ENCODE measurements at places on chromosomes 7 and 10.

DNA sequence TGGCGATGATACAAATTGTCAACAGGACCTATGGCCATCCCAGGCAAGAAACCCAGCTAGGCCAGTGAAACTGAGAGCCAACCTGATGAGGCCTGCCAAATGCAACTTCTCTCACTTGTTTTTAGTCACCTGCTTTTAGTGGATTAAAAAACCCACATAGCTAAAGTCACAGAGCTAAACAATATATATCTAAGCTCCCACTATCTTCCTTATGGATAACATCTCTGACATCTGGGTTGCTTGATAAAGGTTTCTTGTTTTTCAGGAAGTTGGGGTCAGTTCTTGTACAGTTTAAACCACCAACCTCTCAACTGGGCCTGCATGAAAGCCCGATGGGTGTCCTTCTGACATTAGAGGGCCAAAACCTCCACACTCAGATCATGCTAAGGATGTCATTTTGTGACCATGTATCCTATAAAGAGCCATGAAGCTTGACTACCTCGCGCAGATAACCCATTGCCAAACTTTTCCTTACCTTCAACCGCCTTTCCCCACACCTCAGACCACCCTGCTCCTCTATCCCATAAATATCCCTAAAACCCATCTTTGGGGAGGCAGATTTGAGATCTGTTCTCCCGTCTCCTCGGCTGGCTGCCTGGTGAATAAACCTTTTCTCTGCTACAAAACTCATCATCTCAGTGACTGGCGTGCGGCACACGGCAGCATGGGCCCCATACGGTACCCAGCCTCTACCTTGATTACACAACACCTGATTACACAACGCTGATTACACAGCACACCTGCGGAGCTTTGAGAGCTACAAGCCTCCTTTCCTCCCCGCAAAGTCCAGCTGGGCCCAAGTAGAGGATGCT lies 797 bp upstream of the STMP1 start:
- no peak for DNase-seq

DNA sequence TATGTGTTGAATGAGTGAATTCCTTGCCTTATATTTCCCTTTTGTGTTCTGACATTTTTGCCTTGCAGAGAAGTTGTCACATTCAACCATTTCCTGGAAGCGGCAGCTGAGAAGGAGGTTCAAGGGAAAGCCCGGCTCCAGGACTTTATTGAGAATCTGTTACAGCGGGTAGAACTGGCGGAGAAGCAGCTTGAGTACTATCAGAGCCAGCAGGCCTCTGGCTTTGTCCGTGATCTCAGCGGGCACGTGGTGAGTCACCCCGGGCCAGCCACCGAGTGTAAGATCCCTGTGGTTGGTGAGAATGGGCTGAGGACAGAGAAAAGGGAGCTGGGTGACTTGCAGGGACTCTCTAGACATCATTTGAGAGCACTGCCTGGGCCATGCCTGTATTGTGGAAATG lies 14.2 kb downstream of the ZNF365 start:
- DNase-seq: no peak

- DNase-seq: no peak
Measured at GRCh38 chr10:7491949-7492659, 81.3 kb upstream of the SFMBT2 start.

DNA sequence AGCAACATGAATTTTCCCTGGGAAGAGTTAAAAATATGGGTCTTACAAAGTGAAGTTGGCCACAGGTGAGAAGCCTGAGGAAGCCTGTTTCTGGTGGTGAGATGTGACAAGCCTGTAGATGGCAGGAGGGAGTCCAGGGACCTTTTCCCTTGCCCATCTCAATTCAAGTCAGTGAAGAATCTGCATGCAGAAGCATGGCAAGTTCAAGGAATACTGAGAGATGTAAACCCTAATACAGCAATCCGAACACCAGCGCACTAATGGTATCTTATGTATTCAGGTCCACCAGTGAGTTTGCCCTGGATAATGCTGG lies 73.6 kb downstream of the RHOBTB1 start:
- no peak for DNase-seq

GRCh38 chr10:87634311-87634710 lies 25.4 kb upstream of the PAPSS2 start:
- no peak for DNase-seq

DNA sequence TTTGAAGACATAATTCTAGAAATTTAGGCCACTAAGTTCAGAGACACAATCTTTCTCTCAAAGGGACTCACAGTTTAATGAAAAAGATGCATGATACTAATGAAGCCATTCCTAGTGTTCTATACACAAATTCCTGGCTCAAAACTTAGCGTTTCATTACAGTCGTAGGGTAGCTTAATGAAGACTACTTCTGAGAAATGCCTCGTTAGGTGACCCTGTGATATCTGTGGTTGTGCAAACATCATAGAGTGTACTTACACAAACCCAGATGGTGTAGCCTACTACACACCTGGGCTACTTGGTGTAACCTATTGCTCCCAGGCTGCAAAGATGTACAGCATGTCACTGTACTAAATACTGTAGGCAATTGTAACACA lies 488 bp upstream of the CHCHD3 start:
- no peak for DNase-seq

DNA sequence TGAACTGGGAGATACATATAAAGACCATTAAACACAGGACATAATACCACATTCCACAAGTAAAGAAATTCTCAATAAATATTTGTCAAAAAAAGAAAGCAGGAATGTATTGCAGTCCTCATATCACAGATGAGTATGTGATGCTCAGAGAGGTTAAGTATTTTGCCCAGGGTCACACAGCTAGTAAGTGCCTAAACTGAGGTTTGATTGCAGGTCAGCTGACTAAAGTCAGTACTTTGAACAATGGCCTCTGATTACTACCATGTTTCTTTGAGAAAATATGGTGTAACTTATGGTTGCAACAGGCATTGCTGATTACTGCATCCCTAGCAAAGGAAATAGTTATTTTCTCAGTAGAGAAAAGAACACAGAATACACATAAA lies 267.1 kb downstream of the ELMO1 start:
- DNase-seq: no peak

- no peak for DNase-seq
Measured at GRCh38 chr7:116571037-116571436, 46.2 kb downstream of the CAV1 start.

- DNase-seq: no peak
Measured at GRCh38 chr7:94996369-94996768, 89.0 kb downstream of the PPP1R9A start.

- no peak for DNase-seq
Measured at GRCh38 chr10:4189281-4189680, 404.3 kb upstream of the KLF6 start.

GRCh38 chr7:134948736-134949135 lies 37.6 kb upstream of the AGBL3 start:
- no peak for DNase-seq

DNA sequence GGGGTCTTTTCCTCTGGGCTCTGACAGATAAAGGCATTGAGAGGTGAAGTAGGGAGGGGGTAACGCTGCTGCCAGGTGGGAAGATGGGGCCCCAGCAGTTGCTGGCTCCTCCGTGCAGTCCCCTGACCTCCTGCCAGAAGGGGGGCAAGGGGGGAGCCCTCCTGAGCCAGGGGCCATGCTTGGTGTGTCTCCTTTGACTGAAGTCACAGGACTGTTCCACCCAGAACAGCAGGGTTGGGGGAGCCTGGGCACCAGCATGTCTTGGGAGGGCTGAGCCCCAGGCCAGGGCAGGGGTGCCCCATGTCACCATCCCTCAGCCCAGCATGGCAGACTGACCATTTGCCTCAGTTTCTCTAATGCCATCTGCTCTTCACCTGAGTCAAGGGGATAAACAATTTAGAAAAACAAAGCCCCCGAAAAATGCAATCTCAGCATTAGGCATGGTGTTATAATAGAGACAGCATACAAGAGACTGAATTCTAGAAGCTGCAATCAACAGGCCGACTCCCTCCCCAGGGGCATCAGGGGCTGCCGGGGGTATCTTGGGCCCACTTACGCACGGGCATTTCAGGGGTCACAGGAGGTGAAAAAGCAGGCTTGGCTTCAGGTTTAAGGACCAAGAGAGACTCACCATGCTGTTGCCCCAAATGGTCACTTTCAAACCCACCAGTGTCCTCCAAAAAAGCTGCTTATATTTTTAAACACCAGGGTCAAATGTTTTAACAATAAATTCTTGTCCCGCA lies 108.6 kb upstream of the GPR26 start:
- no peak for DNase-seq

DNA sequence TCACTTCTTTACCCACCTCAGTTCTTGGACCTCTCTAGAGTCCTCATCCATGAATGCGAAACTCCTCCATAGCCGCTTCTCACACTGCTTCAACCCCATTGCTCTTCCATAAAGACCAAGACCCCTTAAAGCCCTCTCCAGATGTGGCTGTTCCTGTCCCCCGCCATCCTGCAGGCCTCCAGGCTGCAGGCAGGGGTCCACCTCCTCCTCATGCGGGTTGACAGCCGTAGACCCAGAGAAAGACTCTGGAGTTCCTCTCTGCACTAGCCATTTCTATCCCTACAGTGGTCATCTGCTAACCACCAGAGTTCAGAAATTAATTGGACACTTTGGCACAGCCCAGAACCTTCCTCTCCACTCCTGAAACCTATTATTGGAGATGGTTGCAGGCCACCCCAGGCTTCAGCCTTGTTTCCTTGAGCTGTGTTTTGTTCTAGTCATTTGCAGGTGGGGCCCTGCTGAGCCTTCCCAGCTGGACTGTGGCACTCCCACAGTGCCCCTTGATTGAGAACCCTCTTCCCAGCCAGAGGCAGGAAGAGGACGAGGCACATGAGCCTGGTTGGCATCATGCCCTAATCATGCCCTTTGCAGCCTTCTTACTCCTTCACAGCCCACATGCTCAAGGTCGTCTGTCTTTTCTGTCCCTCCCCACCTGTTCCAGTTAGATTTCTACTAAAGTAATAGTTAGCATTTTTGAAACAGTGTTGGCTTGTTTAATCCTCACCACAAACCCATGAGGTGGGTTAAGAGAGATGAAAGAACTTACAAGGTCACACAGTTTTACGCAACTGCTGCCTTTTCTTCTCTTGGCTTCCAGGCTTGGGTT lies 23.9 kb downstream of the CUL1 start:
- no peak for DNase-seq

DNA sequence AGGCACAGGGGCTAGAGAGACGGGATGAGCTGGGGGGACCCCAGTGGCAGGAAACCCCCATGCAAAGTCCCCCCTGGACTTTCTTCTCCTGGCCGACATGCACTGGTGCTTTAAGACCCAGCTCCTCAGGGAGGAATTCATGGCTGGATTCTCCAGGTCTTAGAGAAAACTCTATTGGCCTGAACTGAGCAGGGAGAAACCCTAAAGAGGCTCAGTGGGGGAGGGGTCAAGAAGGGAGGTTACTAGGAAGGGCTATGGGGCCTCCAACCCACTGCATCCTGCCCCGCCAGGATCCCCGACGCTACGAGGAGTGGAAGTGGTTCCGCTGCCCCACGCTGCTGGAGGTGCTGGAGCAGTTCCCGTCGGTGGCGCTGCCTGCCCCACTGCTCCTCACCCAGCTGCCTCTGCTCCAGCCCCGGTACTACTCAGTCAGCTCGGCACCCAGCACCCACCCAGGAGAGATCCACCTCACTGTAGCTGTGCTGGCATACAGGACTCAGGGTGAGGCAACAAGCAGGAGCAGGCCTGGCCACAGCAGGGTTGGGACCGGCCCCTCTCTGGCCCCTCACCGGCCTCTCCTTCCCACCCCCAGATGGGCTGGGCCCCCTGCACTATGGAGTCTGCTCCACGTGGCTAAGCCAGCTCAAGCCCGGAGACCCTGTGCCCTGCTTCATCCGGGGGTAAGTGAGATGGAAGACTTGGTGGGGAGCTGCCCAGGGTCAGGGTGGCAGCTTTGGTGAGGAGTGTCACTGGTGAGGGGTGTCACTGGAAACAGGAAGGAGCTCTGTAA lies 13.8 kb downstream of the ATG9B start:
- peak; percentile 66 for DNase-seq

GRCh38 chr10:116147147-116147905 lies 125.7 kb downstream of the GFRA1 start:
- peak; percentile 69 for DNase-seq

- peak; percentile 13 for DNase-seq
Measured at GRCh38 chr7:25260862-25261494, 32.7 kb upstream of the NPVF start.

DNA sequence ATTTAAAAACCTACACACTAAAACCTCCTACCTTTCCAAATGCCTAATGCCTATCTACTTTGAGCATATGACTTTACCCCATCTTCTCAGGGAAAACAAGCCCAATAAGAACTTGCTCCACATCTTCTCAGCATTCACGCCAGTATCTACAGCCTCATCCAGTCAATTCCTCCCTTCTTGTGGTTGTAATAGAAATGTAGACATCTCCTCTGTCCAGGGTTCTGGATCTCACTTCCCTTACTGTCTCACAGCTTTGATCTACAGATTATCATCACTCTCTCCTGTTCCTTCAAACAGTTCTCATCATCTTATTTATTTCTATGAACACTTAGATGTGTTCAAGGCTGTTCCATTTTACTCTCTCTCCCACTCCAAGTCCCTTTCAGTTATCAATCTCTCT lies 70.4 kb upstream of the NOBOX start:
- no peak for DNase-seq

DNA sequence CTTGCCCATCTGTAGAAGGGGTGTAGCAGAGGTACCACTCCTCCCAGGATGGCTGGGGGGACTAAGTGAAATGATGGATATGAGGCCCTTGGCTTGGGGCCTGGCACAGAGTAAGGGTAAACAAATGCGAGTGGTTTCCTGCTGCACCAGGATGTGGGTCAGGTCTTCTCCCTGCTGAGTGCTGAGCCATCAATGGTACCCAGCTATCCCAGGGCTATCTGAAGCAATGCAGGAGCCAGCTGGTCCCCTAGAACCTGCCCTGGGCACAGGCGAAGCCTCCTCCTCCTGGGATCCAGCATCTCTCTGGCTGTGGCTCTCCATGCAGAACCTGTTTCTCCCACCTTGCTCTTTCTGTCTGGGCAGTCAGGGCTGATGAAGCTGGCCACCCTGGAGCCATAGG lies 20.9 kb upstream of the GOLGA7B start:
- DNase-seq: no peak

Measured in activated CD4-positive, alpha-beta T cell treated with anti-CD3 and anti-CD28 coated beads for 36 hours (primary cell).